ENCODE measurements at places on chromosomes 2 and 18. TPM values are rescaled to one million over a fixed set of nuclear protein-coding genes. Genes with fewer than 3 reads are reported as not detected.

GRCh38 chr2:105697781-105698449 is 46.8 kb upstream of the NCK2 start:
- DNase-seq, result no peak

Gene AOX1
- total RNA-seq, result 32.4 TPM

DNA sequence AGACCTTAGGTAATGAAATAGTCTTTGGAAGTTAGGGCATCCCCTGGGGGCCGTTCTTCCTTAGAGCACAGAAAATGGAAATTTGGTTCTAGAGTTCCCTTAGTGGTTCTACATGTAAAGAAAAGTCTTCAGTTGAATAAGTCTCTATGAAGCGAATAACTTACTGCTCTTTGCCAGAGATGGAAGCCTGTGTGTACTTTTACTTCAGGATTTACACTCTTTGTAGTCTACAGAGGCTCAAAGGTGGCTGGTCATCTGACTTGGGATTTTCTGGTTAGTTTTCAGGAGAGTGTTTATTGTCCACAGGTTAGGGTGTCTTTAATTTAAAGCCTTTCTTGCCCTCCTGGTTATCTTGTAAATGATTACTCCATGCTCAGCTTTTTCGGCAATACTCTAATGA is 210.6 kb downstream of the ZNF521 start:
- no peak for DNase-seq

GRCh38 chr2:171124541-171124940 is 36.2 kb downstream of the TLK1 start:
- peak; percentile 14 for DNase-seq

DNA sequence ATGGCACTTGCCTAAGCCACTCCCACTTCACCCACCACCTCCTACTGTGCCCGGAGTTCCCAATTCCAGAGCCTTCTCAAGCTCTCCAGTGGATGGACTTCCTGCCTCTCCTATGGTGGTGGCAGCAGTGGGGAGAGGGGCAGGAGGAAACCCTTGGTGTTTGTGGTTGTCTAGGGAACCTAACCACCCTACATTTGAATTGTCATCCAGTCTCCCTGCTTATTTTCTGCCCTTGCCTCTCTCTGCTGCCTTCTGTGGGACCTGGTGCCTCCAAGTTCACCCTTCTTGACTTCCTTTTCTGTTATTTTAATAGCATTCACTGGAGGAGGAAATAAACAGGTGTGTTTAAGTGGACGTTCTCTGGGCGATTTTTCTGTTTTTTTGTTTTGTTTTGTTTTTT is 50.0 kb upstream of the HPCAL1 start:
- no peak for DNase-seq

DNA sequence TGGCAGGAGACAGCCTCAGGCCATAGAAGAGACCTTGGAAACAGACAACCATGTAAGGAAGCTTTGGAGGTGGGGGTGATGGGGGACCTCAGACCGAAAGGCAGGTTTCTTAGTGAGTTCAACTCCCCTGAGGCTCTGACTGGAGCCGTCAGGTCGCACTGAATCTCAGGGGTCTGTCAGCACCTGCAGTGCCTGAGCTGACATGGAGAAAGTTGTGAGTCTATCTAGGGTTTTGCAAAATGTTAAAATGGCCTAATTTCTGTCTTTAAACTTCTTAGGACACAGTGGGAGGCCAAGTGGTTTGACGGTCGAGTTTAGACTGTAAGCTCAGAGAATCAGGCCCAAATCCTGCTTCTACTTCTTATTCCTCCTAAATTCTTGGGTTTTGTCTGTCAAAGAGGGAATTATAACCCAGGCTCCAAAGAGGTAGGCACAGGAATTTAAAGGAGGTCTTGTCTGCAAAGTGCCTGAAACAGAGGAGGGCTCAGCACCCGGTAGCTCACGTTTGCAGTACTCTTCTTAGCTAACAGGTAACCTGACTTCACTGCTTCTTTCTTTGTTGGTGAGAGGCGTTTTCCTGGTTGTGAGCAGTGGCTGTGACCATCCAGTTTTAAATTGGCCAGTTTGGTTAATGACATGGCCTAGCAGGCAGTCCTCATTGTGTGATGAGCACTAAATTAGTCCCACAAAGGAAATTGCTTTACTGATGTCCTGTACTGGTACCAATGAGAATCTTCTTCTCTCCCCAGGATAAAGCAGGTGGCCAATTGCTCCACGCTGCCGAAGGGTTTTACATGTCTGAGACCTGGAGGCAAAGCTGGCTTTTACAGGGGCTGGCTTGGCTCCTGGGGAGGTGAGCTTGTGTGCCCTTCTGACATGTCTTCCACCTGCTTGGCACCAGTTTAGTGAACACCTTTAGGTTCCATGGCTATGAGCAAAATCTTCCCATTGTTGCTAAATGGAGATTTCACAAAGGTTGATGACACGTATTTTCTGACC is 95.7 kb downstream of the MYCN start:
- DNase-seq, result no peak

- no peak for DNase-seq
Observed at GRCh38 chr2:118044854-118045253, 31.0 kb upstream of the CCDC93 start.

Gene ITGA6
- total RNA-seq, result 43.1 TPM

Gene REV1
- total RNA-seq, result 51.1 TPM

GRCh38 chr2:203732092-203732952 is 25.9 kb downstream of the CD28 start:
- no peak for DNase-seq

- no peak for DNase-seq
Observed at GRCh38 chr2:203237346-203238238, 1.2 kb upstream of the CYP20A1 start.

Gene RNF181
- total RNA-seq, result 101 TPM

GRCh38 chr2:133801946-133802345 is 233.7 kb upstream of the NCKAP5 start:
- no peak for DNase-seq

Gene ANO7
- total RNA-seq, result 1.5 TPM

DNA sequence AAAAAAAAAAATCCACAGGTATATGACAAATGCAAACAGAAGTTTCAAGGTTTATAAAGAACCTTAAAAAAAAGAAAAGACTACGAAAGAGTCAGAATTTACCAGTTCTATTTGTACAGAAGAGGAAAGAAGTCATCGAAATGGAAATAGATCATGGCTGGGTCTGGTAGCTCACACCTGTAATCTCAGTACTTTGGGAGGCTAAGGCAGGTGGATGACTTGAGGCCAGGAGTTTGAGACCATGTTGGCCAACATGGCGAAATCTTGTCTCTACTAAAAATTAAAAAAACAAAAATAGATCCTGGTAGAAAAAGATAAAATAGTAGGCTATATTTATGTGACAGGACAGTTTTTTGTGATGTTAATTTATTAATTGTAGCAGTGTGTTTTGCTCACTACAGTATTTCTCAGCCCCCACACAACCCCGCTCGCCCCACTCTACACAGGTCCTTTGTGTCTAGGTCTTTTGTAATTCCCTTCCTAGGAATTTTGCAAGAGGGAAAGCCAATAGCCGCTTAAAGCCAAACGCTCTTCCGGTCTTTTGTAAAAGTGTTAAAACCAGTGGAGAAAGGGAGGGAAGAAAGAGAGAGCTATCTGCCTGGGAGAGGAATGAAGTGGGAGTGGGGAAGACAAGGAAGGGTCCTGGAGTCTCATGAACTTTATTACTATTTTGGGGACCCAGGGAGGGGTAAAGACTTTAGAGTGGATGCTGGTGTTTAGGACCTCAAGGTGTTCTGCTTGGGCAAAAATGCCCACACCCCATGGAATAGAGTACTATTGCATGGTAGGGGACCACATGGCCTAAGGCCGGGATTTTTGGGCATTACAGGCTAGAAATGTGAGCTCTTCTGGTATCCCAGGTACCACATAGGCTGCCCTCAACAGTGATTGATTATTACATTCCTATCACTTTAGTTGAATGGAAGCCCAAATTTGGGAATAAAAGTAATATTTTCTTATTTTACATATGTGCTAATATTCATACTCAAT is 59.4 kb upstream of the XPO1 start:
- DNase-seq, result no peak

GRCh38 chr2:217753460-217754200 is 249.2 kb downstream of the TNS1 start:
- DNase-seq, result no peak

DNA sequence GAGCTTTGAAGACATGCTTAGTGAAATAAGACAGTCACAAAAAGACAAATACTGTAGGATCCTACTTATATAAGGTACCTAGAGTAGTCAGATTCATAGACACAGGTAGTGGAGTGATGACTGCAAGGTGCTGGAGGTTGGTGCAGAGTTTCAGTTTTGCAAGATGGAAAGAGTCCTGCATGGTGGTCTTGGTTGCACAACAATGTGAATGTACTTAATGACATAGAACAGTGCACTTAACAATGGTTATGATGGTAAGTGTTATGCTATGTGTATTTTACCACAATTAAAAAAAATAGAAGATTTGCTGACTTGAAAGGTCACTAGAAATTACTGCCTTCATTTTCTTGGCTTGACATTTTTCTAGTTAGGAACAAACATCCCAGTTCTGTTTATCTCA is 9.5 kb downstream of the CERS6 start:
- no peak for DNase-seq

DNA sequence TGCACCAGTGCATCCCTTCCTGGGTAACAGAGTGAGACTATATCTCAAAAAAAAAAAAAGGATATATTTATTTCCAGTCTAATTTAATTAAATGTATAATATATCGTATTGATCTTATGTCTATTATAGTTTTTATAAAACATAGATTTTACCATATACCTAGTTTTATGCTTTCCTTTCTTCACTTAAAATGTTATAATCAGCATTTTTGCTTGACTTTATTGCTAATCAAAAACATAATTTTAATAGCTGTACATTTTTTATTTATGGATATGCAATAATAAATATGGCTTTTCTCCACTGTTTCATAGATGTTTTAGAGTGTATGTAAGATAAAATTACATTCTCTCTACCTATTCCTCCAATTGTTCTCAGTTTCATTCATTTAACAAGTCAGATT is 958.0 kb downstream of the EPHA4 start:
- DNase-seq, result no peak

Gene SERPINB13
- total RNA-seq, result not detected

- no peak for DNase-seq
Observed at GRCh38 chr2:99765731-99766318, 276.0 kb upstream of the REV1 start.
